ENCODE measurements at places on chromosomes 4 and X.

GRCh38 chr4:185090592-185090991, 52.5 kb upstream of the SLC25A4 start:
- no peak for DNase-seq

GRCh38 chrX:55710701-55711100, 6.8 kb upstream of the RRAGB start:
- no peak for DNase-seq

GRCh38 chr4:4810092-4810774, 49.2 kb upstream of the MSX1 start:
- no peak for DNase-seq

DNA sequence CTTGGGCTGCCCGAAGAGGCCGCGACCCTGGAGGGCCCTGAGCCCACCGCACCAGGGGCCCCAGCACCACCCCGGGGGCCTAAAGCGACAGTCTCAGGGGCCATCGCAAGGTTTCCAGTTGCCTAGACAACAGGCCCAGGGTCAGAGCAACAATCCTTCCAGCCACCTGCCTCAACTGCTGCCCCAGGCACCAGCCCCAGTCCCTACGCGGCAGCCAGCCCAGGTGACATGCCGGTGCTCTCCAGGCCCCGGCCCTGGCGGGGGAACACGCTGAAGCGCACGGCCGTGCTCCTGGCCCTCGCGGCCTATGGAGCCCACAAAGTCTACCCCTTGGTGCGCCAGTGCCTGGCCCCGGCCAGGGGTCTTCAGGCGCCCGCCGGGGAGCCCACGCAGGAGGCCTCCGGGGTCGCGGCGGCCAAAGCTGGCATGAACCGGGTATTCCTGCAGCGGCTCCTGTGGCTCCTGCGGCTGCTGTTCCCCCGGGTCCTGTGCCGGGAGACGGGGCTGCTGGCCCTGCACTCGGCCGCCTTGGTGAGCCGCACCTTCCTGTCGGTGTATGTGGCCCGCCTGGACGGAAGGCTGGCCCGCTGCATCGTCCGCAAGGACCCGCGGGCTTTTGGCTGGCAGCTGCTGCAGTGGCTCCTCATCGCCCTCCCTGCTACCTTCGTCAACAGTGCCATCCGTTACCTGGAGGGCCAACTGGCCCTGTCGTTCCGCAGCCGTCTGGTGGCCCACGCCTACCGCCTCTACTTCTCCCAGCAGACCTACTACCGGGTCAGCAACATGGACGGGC, 579 bp downstream of the ABCD1 start:
- no peak for DNase-seq

DNA sequence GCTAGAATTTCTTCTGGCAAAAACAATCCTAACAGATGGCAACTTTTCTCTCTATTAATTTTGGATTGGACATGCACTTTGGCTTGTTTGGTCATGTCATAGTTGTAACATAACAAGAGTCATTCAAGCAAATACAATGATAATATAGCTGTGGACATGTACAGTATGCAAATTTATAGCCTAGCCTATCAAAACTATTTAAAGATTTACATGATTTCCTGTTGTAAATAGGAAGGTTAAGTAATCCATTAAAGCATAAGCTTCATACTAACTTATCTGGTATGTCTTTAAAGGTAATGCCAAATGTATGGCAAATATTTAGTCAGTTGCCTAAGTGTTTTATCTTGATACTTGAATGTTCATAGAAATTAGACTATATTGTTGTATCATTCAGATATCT, 45.3 kb downstream of the RPA4 start:
- DNase-seq: no peak

- no peak for DNase-seq
Measured at GRCh38 chr4:158814636-158815330, 46.0 kb downstream of the FNIP2 start.

DNA sequence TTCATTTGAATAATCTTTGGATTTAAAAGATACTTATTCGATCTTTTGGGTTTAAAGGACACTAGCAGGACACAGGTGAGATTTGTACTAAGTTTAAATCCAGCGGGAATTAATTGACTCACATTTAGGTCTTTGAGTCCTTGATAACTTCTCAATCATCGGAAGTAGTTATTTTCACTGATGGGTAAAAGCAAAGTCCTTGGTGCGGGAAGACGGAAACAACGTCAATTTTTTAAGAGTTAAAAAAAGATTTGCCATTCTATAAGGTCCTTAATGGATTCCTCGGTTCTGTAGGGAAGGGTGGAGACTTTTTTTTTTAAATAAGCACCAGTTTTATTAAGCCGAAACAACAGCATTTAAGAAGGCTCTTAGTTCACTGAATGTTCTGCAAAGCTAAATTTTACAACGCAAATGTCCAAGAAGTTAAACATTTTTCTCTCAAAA, 2.9 kb downstream of the TMSB4X start:
- DNase-seq: peak; percentile 17

DNA sequence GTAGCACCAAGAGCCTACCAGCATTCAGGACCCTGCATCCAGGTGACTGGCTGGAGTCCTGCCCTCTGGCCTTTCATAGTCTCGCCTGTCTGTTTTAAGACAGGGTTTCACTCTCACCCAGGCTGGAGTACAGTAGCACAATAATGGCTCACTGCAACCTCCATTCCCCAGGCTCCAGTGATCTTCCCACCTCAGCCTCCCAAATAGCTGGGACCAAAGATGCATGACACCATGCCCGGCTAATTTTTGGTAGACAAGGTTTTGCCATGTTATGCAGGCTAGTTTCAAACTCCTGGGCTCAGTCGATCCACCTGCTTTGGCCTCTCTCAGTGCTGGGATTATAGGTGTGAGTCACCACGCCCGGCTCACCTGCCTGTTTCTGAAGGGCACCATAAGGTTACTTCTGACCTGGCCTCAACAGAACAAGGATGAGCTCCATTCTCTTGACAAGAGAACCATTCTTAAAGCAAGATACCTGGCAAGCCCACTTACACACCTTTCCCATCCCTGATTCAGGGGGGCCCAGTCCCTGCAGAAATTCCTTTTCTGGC, 6.7 kb downstream of the RPS4X start:
- no peak for DNase-seq

DNA sequence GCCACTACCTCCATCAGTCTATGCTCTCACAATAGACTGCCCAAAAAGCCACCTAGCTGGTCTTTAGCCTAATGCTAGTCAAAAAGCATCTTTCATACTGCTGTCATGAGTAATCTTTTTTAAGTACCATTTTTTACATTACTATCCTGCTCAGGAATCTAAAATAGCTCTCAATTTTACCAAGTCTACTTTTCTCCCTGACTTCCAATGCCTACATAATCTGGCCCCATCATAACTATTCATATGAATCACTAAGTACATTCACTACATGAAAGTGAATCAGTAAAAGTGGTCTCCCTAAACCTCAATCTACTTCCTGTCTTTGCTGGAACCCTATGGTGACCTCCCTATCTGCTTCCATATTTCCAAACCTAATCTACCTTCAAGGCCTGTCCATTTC, 105.9 kb downstream of the THOC2 start:
- no peak for DNase-seq

GRCh38 chr4:78288327-78288726, 231.2 kb downstream of the FRAS1 start:
- no peak for DNase-seq

GRCh38 chr4:137310166-137310565, 222.1 kb downstream of the PCDH18 start:
- DNase-seq: no peak

DNA sequence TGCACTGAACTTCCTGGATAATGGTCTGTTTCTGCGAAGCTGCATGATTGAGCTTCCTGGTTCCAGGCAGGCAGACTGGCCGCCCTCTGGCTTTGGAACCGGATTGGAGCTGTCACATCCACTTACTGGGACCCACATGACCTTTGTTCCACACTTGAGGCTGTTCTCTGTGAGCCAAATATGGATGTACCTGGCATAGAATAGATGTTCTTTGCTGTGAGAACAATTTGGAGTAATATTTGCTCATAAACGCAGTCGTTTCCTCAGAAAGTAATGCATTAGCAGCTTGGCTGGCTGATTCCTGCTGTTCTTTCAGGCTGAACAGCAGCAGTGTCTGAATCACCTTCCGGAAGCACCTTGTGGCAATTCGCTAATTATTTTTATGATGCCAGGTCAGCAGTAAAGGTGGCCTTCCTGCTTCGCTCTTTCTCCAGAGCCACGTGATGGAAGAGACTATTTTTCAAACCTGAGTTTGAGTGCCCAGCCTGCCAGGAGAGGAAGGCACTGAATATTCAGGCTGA, 78.1 kb upstream of the BOD1L1 start:
- DNase-seq: peak; percentile 90

- no peak for DNase-seq
Measured at GRCh38 chrX:148441387-148441786, 59.0 kb upstream of the AFF2 start.
